ENCODE measurements at places on chromosomes 13 and 19.

DNA sequence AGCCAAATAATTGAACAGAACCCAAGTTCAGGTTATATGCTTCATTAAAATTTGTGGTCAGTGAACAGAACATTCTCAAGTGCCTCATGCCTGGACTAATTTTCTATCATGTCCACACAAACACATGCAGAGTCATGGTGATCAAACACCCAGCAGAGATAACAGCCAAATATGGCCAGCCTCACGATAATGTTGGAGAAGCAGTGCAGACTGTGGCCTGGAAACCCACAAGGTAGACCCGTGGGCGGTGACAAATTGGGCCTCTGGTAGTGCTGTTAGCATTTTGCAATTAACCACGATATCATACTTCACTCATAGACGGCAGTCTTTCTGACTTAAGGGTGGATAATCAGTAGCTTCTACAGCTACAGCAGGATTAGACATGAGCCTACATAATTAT, 35.0 kb upstream of the VWA8 start:
- no peak for DNase-seq

- DNase-seq, result peak; percentile 52
These were observed 1.2 kb upstream of the EEF2 start for GRCh38 chr19:3986260-3987041.

GRCh38 chr13:98910501-98910951, 67.3 kb downstream of the DOCK9 start:
- peak; percentile 23 for DNase-seq

DNA sequence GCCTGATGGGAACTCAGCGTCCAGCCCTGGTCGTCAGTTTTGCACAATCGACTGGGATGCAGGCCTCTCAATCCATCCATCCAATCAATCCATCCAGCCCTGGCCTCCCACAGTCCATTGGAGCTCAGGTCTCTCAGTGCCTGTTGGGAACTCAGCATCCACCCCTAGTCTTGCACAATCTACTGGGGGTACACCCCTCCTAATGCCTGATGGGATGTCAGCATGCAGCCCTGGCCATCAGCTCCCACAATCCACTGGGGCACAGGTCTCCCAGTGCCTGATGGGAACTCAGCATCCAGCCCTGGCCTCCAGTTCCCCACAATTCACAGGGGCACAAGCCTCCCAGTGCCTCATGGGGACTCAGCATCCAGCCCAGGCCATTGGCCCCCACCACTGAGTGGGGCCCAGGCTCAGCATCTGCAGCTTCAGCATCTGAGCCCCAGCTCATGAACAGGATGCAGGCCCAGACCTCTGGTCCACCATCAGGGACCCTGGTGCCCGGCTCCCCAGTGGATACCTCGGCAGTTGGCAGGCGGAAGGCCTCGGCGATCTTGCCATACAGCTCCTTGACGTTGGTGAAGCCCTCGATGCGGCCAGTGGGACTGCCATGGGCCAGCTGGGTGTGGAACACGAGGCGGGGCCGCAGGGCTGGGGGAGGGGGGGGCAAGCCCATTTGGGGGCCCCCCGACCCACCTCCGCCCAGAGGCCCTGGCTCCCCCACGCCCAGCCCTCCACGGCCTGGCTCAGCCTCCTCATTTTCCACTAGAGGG, 7.2 kb upstream of the PTGER1 start:
- DNase-seq, result no peak

GRCh38 chr19:6362027-6362350, 658 bp downstream of the CLPP start:
- DNase-seq, result no peak

DNA sequence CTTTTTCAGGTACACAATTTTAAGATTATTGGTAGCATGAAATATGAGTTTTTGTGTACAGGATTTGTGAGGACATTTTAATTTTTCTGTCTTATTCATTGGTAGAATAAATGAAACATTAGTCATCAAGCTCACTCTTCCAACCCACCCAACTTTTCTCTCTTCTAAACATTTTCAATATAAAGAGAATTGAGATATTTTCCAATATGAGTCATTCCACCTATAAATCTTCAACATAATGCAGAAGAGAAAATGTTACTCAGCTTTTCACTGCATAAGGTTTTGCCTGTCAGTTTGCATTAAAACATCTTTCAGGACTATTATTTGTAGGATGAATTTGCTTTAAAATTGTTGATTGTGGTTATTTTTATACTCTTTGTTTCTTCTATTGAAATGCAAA, 330.7 kb downstream of the PCDH20 start:
- no peak for DNase-seq

GRCh38 chr13:52599848-52600603, 42.2 kb upstream of the HNRNPA1L2 start:
- DNase-seq, result no peak

DNA sequence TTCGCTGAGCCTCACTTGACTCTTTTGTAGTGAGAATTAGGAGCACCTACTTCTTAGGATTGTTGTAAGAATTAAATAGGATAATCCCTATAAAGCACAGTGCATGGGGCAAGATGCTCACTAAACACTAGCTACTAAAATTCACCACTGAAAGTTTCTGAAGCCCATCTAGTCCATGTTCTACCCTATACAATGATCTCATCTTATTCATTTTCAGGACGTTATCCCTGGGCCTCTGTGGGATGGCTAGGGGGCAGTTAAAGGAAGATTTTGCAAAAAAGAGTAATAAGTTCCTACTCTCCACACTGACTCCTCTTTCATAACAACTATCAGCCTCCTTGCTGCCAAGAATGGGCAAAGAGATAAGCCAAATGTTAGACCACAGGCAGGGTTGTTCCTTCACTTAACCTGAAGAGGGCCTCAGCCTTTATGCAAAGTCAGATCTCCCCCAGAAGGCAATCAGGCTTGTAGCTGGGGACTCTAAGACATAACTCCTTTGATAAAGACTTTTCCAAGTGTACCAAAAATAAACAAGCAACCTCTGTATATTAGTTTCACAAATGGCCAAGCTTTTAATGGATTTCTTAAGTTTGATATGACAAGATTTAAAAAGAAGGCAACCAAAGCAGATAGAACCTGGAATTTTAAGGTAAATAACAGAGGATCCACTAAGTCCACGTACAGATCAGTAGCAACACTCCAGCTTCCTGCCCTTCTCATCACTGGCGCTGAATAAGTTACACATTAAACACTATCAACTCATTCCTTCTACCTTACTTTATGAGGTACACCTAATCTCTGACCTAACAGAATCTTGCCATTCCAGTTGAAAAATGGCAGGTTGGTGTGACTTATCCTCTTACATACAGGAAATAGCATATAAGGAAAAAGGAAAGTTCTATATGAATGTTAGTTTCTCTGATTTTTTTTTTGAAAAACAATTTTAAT, 44.4 kb downstream of the ELF1 start:
- DNase-seq, result peak; percentile 27

GRCh38 chr13:57629821-57630235, 1.7 kb upstream of the PCDH17 start:
- DNase-seq, result peak; percentile 42

GRCh38 chr19:29277102-29277501, 64.2 kb upstream of the UQCRFS1 start:
- peak; percentile 52 for DNase-seq

DNA sequence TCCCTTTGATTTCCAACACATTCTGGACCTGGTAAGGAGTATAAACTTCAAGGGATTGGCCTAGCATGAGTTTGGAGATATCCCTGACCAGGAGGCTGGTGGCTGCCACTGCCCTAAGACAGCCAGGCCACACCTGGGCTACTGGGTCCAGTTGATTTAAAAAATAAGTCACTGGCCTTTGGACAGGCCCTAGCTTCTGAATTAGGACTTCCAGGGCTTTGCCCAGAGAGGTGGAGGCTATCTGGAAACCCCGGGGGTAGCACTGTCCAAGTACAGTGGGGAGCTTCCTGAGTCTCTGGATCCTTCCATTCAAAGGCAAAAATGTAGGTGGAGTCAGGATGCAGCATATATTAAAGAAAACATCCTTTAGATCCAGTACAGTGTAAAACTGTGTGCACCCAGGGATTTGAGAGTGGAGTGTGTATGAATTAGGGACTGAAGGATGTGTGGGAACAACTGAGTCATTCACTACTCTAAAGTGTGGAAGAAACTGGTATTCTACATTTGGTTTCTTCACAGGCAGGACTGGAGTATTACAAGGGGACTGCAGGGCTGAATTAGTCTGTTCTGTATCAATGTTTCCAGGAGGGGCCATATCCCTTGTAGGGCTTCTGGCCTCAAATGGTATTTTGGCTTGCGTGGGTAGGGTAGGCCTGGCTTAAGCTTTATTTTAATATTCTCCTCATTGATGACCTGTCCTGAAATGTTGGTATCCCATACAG, 14.8 kb upstream of the FCGBP start:
- DNase-seq, result no peak

- no peak for DNase-seq
These were observed 24.5 kb upstream of the CYSLTR2 start for GRCh38 chr13:48629277-48629676.

- DNase-seq, result no peak
These were observed 16.8 kb downstream of the DAPK3 start for GRCh38 chr19:3954107-3954506.

- DNase-seq, result no peak
These were observed 1256.4 kb downstream of the DIAPH3 start for GRCh38 chr13:58907347-58907746.

- DNase-seq, result no peak
These were observed 250.6 kb downstream of the GPC6 start for GRCh38 chr13:93477238-93477637.

GRCh38 chr13:97491452-97491851, 57.5 kb downstream of the RAP2A start:
- no peak for DNase-seq

GRCh38 chr13:47865883-47866282, 135.2 kb downstream of the SUCLA2 start:
- no peak for DNase-seq

GRCh38 chr13:96652506-96652905, 341.8 kb downstream of the OXGR1 start:
- DNase-seq, result no peak

- DNase-seq, result no peak
These were observed 123.6 kb upstream of the SOX1 start for GRCh38 chr13:111943229-111943795.

DNA sequence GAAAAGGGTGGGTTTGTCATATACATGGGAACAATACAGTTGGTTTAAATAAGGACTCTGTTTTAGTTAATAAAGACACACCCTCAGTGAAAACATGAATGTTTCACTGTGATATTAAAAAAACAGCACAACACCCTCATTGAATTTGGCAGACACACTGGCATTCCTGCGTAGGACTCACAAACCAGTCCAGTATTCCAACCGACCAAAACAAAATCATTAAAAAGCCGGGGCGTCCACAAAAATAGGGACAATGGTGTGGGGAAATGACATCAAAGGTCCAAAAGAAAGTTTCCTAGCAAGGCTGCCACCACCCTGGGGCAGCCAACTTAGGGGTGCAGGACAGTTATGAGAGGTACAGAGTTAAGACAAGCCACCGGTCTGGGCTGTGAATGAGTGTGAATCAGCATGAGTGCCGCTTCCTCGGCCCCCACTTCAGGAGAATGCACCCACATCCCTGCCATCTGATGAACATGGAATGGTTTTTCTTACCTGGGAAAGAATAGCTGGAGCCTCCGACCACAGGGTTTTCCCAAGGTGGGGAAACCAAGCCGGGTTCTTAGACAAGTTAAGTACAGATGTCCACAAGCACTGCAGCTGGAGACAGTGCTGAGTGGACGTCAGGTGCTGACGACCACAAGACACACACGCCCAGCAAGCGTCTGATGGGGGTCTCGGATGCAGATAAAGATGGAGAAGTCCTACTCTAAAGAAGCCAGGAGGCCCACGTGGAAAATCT, 73.3 kb downstream of the KLF2 start:
- no peak for DNase-seq

- DNase-seq, result no peak
These were observed 6.7 kb upstream of the MYCBP2 start for GRCh38 chr13:77333594-77333993.

DNA sequence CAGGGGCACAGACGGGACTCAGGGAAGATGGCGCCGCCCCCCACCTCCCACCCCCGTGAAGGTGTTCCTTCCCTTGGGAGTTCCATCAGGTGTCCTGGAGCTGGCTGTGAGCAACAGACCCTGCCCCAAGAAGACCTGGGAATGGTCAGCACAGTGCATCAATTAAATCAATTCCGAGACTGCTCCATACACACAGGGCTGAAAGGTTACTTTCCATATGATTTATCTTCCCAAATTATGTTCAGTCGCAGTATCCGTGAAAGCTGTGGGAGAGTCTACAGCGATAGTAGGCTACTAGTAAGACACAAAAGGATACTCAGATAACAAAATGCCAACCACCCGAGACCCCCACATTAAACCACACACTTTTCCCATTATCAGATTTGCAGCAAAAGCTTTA, 71.8 kb upstream of the PABPC3 start:
- DNase-seq, result no peak

GRCh38 chr19:1651568-1652291, 685 bp downstream of the TCF3 start:
- DNase-seq, result peak; percentile 47

DNA sequence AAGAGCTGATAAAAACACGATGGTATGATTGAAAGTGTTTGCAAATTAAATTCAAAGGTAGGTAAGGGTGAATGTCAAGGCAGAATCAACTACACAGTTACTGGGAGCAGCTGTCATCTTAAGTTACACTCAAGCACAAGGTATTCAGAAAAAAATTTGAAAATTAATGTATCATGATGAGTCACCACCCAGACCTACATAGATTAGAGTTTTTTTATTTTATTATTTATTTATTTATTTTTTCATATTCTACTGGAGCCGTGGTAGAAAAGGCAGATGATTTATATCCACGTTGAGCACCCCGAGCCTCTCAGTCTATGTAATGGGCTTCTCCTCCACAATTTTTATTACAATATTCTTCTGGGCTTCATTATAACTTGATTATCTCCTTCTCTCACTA, 728.9 kb upstream of the ARGLU1 start:
- DNase-seq, result no peak
